Stimulated activated CD8-positive, alpha-beta memory T cell treated with anti-CD3 and anti-CD28 coated beads, Interleukin-7, amount 100 ng/mL, for 4 hours (primary cell): ENCODE measurements at places on chromosomes 7 and 10.
A peak's percentile ranks its signal among the peaks of the same experiment; 100 is the strongest.

DNA sequence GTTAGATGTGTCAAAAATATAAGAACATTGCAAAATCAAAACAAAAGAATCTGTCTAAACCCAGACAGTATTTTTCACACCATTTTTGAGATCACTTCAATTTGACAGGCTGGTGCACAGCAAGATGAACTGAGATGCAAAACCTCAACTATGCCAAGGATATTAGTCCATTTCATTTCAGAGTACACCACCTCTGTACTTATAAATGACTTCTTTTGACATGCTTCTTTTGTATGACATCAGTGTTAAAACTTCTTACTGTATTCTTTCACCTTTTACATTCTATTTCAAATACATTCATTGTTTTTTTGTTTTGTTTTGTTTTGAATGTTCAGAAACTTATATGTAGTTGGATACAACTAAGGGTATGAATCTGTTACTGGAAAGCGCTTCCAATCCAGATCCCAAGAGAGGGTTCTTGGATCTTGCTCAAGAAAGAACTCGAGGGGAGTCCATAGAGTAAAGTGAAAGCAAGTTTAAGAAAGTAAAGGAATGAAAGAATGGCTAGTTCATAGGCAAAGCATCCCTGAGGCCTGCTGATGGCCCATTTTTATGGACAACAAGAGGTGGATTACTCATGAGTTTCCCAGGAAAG, 23.5 kb upstream of the GPR141 start:
- no peak for DNase-seq

DNA sequence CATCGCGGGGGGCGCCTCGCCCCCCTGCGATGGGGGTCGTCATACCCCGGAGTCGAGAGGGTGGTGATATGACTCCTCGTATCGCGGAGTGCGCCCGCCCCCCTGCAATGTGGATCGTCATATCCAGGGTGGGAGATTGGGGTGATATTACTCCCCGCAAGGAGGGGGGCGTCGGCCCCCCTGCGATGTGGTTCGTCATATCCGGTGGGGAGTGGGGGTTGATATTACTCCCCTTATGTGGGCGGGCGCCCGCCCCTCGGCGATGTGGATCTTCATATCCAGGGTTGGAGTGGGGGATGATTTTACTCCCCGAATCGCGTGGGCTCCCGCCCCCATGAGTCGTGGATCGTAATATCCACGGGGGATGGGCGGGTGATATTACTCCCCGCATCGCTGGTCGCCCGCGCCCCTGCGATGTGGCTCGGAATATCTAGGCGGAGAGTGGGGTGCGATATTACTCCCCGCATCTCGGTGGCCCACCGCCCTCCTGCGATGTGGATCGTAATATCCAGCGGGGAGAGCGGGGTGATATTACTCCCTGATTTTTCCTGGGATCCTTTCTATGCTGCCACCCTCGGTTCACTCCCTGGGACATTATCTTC, 36.9 kb downstream of the MEIG1 start:
- no peak for DNase-seq

- DNase-seq: no peak
These were observed 186.2 kb downstream of the MACC1 start for GRCh38 chr7:20030915-20031362.

DNA sequence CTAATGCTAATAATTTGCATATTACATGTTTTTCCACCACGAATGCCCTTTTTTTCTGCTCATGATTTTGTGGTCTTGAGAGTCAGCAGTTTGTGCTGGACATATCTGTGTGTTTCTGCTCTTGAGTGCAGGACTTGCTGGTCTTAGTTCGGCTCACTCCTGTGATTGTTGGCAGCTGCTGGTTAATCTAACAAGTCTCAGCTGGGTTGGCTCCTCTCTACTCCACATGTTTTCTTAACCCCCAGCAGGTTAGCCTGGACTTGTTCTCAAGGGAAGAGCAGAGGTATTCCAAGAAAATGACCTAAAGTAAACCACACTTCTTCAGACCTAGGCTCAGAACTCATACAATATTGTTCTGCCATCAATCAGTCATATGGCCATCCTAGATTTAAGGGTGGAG, 1238.9 kb downstream of the XPNPEP1 start:
- DNase-seq: no peak

- DNase-seq: no peak
These were observed 198.3 kb downstream of the HDAC9 start for GRCh38 chr7:18693816-18694215.

DNA sequence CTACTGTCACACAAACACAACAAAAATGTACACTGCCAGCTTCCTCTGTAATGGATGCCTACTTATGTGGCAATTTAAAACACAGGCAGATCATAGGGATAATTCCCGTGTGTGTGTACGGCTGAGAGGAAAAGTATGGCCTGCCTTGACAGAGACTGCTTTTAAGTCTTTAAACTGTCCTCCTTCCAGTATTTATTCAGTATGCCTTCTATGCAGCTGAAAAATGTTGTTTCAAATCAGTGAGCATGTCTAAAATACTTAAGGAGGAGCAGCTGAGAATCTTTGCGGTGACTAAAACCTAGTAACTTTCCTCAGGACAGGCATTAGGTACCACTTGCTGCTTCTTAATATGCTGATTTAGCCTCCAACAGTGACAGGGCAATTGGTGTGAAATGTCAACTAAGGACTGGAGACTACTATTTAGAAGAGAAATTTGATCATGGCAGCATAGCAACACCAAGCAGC, 126.3 kb downstream of the CACNA2D1 start:
- DNase-seq: no peak

DNA sequence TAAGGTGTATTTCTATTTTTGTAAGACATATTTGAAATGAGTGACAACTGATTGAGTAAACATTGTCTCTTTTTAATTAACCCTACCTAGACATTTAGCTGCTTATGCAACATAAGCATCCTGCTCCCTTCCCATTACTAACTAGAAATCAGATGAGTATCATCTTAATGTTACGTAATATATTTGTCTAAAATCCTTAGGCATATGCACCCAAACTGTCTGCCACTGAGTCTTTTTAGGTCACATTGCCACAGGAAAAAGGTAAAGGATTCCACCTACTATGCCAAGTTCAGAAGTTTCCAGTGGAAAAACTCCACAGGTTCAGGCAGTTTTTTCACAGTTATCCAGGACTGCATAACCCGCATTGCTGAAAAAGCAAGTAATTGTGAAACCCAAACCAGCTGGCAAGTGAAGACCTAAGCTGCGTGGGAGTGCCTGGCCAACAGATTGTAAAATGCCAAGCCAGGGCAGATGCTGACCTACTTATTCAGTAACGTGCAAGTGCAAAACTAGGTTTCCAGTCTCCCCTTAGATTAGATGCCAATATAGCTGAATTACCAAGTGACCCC, 983.7 kb downstream of the GATA3 start:
- DNase-seq: no peak

GRCh38 chr7:120054376-120055100, 218.4 kb upstream of the KCND2 start:
- no peak for DNase-seq

DNA sequence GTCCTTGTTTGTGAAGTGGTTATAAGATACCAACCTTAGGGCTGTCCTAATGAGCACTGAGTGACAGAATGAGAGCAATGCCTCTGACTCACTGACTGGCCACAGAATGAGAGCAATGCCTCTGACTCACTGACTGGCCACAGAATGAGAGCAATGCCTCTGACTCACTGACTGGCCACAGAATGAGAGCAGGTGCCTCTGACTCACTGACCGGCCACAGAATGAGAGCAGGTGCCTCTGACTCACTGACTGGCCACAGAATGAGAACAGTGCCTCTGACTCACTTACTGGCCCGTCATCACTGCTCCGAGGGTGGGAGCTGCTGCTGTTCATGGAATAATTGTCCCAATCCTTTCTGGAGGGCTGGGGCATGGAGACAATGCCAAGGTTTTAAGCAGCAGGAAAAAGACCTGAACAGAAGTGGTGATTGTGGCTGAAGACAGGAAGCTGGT, 265.2 kb upstream of the PPP2R2D start:
- no peak for DNase-seq

DNA sequence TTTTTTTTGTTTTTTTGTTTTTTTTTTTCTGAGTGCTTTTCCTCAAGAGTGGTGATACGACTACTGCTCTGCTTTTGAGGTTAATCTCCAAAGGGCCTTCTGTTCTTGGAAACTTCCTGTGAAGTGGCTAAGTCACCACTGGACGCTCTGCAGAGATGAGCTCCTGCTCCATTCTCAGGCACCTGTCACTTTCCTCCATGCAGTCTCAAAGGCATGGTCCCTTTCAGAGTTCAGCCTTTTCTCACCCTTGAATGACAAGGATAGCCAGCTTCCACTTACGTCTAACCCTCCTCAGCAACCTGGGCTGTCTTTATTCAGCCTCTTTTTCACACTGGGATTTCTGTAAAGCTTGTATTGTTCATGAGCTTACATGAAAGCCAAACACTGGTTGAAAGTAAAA, 65.8 kb downstream of the BMPER start:
- no peak for DNase-seq

DNA sequence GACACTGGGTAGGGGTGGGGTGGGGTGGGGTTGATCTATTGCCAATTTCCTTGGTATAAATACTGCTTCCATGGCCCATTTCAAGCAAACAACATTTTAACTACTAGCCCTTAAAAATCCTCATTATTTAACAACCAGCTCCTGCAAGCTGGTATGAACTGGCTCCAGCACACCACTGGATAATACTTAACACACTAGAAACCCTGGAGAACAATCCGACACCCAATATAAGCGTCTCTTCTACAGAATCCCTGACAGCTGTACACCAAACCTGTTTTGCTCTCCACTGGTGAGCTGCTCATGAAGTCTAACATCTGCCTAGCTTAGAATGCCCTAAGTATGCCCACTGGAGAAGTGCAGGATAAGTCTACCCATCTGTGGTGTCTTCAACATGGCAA, 116.8 kb downstream of the HIPK2 start:
- no peak for DNase-seq

DNA sequence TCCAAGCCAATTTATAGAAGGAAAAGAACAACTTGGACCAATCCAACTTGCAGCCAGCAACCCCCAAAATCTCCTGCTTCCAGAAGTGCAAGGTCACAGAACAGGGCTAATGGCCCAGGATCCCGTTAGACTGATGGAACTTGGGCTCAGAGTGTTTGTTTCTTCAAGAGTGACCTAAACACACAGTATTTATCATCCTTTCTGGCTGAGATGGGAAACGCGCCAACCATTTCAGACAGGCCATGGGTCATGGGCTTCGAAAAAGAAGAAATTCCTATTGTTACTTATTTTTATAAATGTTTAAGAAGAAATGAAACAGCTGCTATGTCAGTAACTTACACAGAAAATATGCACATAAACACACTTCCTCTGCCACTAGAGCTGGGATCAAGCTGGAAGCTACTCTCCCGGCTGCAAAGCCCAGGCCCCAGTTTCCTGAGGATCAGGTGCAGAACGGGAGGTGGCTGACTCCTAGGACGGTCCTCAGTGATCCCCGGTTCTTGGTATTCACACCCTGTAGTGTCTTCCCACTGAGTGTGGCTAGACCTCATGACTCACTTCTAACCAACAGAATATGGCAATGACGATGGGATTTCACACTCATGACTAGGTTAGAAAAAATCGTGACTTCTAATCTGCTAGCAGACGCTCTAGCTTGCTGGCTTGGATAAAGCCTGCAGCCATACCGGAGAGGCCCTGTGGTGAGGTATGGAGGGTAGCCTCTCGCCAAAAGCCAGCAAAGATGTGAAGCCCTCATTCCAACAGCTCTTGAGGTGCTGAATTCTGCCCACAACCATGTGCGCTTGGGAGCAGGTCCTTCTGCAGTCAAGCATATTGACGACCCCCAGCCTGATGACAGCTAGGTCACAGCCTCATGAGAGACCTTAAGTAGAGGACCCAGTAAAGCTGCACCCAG, 60.2 kb downstream of the CHST15 start:
- DNase-seq: no peak

GRCh38 chr7:102236592-102237287, 49.9 kb upstream of the SH2B2 start:
- peak; percentile 1 for DNase-seq

DNA sequence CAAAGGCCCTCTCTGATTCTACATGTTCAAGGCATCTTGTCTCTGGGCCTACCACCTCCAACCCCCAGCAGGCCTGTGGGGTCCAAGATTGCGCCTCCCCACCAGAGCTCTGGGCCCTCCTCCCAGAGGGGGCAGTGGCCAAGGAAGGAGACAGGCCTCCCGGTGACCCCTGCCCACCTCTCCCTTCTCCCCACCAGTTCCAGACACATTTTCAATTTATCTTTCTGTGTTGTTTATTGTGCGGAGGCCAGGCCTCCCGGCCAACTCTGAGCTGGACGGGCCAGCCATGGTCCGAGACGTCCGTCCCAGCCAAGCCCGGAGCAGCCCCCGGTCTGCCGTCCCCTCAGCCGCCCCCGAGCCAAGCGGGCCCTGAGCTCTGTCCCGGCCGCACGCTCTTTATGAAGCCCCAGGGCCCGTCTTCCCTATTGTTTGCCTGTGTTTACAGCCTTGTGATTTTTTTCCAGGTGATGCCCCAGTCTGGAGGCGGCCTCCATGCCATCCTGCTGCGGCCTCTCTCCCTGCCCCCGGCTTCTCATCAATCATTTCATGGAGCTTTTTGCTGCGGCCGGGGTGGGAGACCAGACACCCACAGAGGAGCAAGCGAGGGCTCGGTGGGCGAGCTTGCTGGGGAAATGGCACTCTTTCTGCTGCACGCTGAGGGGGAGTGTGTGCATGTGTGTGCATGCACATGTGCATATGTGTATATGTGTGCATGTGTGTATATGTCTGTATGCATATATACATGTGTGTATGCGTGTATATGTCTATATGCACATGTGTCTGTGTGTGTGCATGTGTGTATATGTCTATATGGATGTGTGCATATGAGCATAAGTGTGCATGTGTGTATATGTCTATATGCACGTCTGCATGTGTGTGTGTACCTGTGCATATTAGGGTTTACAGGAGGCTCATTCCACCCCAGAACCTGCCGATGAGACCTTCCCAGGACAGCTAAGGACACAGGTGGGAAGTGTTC, 52.7 kb upstream of the ELN start:
- no peak for DNase-seq

- DNase-seq: no peak
These were observed 50.4 kb downstream of the ADRA2A start for GRCh38 chr10:111127081-111127848.

DNA sequence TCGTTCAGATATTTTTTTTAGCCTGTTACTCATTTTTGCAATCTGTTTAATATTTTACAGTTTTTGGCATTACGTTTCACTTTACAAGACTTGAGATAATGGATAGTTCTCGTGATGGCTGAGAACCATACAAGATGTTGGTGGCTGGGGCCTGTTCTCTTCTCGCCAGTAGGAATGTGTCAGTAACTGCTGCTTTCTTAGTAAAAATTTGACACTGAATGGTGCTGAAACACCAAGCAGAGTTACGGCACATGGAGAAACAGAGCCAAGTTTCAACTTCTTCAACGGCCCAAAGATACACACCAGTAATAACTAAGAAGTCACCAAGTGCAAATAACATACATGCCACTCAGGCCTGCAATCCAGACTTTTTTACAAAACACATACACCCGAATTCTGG, 130.4 kb downstream of the NRP1 start:
- no peak for DNase-seq

- DNase-seq: no peak
These were observed 158.0 kb downstream of the CDH23 start for GRCh38 chr10:71554671-71555070.

- no peak for DNase-seq
These were observed 77.4 kb upstream of the C1GALT1 start for GRCh38 chr7:7104971-7105370.

GRCh38 chr10:76504823-76505222, 1073.4 kb downstream of the LRMDA start:
- DNase-seq: no peak
